Airway epithelial cell (primary cell): ENCODE measurements at places on chromosomes 3 and 15. TPM values are rescaled to one million over a fixed set of nuclear protein-coding genes. Genes with fewer than 3 reads are reported as not detected.

Gene ROBO2
- total RNA-seq, result 0.05 and 0.28 TPM in 2 replicates

Gene DAZL
- not detected in 2 replicates for total RNA-seq

Gene GNAT1
- total RNA-seq, result 0.35 TPM in 1 of 2 replicates, not detected in the other

Gene ARF4
- total RNA-seq, result 128 and 146 TPM in 2 replicates

Gene LRRC3B
- total RNA-seq, result not detected in 2 replicates

Gene OR5K2
- not detected in 2 replicates for total RNA-seq

Gene ALS2CL
- 49.5 and 57.3 TPM in 2 replicates for total RNA-seq

Gene C3orf85
- total RNA-seq, result not detected in 2 replicates

Gene SERPINI1
- total RNA-seq, result 3.8 and 4.6 TPM in 2 replicates

Gene LMAN1L
- total RNA-seq, result not detected in 2 replicates

Gene GOLGA6B
- total RNA-seq, result not detected in 2 replicates

Gene GPR149
- total RNA-seq, result not detected in 2 replicates

Gene CAPN3
- 1.5 and 1.7 TPM in 2 replicates for total RNA-seq

Gene DCLK3
- not detected in 2 replicates for total RNA-seq
